ENCODE measurements at places on chromosomes 2 and 18.

DNA sequence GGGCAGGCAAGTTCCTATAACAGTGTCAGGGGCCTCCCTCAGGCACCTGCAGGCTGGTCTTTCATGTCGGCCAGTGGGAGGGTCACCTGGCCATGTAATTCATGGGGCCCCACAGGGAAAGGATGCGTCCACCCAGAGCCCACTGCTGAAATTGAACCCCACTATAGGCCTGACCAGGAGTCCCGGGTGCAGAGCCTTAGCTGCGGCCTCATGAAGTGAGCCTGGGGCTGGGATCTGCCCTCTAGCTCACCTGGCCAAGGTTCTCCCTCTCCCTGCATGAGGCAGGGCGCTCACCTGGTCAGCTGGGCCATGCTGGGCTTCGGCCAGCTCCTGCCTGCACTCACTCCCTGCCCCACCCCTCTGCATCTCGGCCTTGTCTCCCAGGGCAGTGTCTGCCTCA is 41.1 kb downstream of the C1QL2 start:
- DNase-seq: no peak

DNA sequence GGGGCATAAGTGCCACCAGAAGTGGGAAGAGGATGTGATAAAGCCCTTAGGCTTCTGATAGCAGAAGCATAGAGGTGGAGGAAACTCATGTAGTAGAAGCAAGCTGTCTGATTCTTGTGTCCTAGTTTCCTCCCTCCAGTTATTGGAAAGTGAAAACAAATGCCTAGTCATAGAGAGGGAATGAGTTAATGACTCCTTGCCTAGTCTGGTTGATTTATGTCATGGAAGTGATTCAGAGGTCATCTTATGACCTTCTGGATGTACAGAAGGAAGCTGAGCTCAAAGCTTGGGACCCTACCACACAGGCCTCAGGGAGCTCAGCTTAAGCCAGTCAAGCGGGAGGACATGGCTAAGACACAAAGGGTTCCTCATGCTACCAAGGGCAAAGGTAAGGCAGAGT is 232.2 kb downstream of the THSD7B start:
- no peak for DNase-seq

DNA sequence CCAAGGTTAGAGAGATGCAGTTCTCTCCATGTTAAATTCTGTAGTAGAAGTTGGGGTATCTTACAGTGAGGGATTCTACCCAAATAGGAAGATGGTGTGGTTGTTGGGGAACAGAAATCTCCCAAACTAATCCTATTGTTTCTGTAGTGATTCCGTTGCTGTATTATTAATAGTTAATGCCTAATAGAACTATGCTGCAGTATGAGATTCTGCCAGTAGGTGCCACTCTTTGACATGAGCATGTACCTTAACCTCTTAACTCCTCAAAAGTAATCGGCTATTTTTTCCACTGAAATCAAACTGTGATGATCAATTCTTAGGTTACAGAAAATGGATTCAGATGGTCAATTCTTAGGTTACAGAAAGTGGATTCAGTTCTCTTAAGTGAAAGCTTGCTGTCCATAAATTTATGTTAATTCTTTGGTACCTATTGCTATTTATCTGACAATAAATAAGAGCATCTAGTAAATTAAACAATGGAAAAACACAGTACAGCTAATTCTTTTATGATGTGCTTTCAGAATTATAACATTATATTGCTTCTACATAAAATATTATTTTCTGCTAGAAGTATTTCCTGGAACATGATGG is 97.9 kb upstream of the DLX2 start:
- DNase-seq: no peak

- no peak for DNase-seq
Measured at GRCh38 chr2:152564754-152565551, 152.3 kb downstream of the PRPF40A start.

GRCh38 chr18:70072678-70073077 is 125.0 kb upstream of the CD226 start:
- DNase-seq: no peak

GRCh38 chr2:191670076-191670475 is 7.9 kb upstream of the NABP1 start:
- DNase-seq: no peak

DNA sequence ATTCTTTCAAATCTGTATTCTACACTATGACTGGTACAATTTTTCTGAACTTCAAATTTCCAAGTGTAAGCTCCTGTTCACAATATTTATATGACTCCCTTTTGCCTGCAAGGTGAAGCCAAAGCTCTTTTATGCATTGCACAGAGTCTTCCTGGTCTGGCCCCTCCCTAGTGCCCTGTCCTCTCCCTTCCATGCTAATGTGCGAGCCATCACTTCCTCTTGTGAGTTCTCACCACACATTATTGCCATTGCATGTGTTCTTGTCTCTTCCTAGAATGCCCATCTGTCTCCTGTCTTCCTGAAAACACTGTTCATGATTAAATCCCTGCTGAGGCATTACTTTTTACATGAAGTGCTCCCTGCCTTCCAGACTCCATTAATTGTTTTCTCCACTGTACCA is 169.9 kb downstream of the MC4R start:
- DNase-seq: no peak
